GM12878 (cell line): ENCODE measurements at places on chromosomes 6 and 20.

GRCh38 chr20:41654884-41655283, 36.7 kb upstream of the CHD6 start:
- DNase-seq = no peak

DNA sequence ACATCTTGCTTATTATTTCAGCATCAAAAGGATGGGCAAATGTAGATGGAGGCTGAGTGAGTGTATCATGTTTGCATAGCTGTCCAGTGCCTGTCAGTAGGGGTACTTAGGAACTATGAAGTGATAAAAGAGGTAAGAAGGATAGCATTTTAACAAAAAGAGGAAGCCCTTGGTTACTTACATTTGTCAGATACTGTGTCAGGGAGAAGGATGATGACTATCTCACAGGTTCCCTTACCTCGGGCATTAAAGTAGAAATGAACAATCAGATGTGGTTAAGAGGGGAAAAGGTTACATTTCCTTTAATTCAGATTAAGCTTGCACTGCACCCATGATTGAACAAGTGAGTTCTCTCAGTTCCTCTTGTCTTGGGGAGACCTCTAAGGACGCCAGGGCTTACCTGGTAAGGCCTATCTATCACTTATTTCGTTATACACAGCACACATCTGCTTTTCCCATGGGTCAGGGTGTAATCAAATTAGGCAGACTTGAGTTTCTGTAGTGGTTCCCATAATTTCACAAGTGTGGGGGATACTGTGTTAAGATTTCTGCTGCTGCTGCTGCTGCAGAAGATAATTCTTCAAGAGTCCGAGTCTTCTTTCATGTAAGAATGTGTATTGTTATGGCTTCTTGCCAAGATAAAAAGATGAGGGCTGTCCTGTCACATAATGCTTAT, 4.5 kb downstream of the FOXO3 start:
- DNase-seq = peak; percentile 90

GRCh38 chr6:157769776-157770426, 53.1 kb upstream of the SNX9 start:
- no peak for DNase-seq

DNA sequence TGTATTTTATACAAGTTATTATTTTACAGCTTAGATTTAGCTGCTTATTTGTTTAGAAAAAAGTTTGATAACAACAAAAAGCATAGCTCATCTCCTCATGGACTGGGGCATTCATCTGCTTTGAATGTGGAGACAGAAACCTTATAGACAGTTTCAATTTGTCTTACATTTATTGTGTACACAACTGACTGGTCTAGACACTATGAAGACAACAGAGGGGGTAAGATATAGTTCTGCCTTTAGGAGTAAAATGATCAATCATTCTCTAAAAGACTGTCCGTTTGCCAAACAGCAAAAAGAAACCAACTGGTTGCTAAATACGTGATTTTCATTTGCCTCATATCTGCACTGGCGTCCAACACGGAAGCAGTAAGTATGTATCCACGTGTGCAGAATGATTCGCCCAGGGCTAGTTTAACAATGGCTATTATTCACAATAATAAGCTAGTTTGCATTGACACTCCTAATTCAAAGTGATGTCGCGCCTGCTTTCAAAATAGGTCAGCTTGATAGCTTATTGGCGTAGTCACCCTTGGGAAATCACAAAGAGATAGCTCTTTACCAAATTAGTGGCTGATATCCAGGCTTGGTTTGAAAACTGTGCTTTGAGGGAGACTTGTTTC, 153.6 kb downstream of the BMP2 start:
- DNase-seq = no peak

DNA sequence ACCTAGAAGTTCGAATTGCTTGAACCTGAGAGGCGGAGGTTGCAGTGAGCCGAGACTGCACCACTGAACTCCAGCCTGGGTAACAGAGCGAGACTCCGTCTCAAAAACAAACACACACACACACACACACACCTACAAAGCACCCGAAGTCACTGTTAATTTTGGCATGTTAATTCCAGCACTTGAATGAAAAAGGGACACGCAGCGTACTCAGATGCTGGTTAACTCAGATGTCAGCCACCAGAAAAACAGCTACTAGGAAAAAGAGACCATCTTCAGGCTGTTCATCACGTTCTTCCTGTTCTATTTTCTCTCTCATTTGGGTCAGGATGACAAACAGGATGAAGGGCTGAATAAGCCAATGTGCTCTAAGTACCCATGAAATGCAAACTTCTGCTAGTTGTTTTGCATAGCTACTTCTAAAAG, 46.9 kb downstream of the BLOC1S5 start:
- DNase-seq = no peak

DNA sequence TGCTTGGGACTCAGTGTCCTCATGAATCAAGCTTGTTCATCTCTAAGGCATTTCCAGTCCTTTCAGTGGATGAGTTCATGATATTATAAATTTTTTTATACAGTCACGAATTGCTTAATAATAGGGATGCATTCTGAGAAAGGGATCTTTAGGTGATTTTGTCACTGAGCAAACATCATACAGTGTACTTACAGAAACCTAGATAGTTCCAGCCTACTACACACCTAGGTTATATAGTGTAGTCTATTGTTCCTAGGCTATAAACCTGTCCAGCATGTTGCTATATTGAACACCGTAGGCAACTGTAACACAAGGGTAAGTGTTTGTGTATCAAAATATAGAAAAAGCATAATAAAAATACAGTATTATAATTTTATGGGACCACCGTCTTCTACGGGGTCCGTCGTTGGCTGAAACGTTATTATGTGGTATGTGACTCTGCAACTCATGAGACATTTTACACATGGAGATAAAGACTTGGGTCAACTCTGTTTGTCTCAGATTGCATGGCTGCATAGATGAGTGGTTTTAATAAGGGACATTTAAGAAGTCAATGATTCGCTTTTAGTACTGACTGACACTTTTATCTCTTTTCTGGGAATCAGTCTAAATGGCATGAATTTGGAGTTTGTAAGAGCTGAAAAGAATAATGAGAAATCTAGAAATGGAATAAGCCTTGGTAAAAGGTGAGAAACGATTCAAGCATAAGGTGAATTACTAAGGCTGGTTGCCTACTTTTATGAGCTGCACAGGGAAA, 33.2 kb downstream of the CLIC5 start:
- DNase-seq = no peak

GRCh38 chr6:121549736-121550135, 114.3 kb downstream of the GJA1 start:
- no peak for DNase-seq

DNA sequence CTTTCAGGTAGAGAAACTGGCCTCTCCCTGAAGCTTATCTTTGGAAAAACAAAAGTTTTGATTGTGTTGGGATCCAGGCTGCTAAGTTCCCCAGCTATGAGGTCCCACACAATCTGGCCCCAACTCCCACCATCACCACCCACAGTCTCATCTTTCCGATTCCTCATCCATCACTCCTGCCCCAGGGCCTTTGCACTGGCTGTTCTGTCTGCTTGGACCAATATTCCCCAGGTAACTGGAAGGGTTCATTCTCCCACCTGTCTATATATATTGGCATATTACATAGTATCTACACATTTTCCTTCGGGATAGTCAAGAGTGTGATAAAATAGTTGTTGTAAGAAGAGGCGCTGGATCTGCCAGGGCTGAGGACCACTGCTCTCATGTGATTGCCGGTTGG, 52.0 kb downstream of the CPNE5 start:
- no peak for DNase-seq

DNA sequence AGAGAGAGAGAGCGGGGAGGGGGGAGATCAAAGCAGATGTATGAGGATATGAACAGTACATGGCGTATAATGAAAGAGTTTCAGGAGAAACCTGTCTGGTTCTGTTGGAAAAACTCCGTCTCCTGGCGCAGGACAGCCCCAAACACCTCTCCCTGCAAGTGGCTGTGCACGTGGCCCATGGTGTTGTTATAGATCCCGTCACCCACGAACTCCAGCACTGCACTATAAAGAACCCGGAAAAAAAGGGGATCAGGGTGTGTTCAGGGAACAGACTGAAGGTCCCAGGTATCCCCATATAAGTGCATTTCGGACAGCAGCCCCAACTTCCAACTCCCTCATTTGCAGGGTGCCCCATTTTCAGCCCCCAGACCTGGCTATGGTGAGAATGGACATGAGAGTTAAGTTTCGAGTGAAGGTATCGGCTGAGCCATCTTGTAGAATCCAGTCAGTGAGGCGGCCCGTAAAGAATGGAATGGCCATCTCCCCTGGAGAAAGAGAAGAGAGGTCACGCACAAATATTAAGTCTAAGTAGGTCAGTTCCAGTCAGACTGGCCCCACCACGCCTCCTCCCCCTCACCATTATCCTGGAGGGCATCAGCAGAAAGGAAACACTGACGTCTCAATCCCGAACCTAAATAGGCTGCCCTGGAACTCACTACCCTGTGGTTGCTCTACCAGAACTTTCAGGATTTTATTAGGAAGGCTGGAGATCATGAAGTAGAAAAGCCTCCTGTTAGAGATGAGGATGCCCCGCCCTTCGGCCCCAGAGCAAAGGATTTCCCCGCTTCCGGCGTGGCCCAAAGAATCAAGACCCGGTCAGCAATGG, 1.3 kb downstream of the TAP1 start:
- DNase-seq = no peak

DNA sequence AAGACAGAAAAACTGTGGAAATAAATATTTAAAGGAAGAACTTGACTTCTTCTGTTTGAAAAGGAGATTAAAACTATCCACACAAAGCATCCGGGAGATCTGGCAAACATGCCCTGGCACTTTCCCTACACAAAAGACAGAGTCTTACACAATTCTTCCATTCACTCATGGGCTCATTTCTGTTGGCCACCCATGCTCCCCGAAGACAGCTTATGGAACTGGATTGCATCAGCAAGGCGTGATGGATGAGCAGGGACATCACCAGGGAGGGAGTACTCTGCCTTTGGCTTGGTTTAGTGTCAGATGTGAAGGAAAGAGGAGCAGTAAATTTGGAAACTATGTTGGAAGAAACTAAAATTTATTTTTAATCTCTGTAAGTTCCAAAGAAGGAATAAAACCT, 379.3 kb downstream of the CD109 start:
- no peak for DNase-seq

- no peak for DNase-seq
Observed at GRCh38 chr6:138278326-138278725, 60.0 kb upstream of the PBOV1 start.

- DNase-seq = no peak
Observed at GRCh38 chr6:125867483-125867942, 76.8 kb downstream of the NCOA7 start.

DNA sequence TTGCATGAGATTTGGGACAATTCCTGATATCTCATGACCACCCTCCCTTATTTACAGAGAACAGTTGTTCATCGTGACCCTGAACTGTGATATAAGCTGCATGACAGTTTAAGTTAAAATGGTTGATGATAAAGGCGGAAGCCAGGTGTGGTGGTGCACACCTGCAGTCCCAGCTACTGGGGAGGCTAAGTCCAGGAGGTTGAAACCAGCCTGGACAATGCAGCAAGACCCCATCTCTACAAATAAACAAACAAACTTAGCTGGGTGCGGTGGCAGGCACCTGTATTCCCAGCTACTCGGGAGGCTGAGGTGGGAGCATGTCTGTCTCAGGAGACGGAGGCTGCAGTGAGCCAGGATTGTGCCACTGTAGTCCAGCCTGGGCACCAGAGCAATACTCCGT, 24.1 kb downstream of the COL20A1 start:
- no peak for DNase-seq

DNA sequence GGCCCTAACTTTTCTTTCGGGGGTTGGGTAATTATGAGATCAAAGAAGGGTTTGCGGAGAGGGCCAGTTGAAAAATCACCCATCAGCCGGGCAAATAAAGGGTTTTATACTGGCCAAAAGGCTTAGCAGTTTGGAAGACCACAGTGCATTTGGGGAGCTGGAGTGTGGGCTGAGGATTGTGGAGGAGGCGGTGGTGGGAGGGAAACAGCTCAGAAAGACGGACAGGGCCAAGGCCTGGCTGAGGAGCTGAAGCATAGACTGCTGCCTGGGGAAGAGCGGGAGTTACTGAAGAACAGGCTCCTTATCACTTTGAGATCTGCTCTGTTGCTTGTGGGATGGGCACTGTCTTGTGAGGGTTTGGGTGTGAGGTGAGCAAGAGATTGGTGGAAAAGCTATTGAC, 144.2 kb downstream of the CARMIL1 start:
- DNase-seq = no peak

- no peak for DNase-seq
Observed at GRCh38 chr20:19211252-19211651, 1.2 kb upstream of the SLC24A3 start.

- DNase-seq = peak; percentile 0
Observed at GRCh38 chr6:160634706-160635105, 29.4 kb downstream of the LPA start.

GRCh38 chr6:117555882-117556498, 46.3 kb downstream of the GOPC start:
- no peak for DNase-seq

GRCh38 chr6:118207947-118208346, 300.9 kb downstream of the SLC35F1 start:
- DNase-seq = no peak

GRCh38 chr6:169533301-169534038, 168.4 kb downstream of the WDR27 start:
- no peak for DNase-seq

DNA sequence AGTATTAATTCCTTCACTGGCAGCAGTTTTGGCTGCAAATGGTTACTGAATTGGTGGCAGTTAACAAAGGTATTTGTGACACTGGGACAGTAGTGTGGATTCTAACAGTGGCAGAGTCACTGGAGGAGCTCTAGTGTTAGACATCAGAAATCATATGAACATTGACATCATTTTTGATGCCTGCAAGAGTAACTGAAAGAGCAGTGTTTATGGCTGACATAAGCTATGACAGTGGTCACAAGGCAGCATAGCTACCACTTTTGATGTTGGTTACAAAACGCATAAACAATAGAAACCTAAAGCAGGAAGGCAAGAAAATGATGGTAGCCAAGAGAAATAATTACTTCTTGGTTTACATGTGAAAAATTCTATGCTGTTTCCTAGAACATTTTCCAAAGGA, 326.7 kb upstream of the MAN1A1 start:
- DNase-seq = no peak

DNA sequence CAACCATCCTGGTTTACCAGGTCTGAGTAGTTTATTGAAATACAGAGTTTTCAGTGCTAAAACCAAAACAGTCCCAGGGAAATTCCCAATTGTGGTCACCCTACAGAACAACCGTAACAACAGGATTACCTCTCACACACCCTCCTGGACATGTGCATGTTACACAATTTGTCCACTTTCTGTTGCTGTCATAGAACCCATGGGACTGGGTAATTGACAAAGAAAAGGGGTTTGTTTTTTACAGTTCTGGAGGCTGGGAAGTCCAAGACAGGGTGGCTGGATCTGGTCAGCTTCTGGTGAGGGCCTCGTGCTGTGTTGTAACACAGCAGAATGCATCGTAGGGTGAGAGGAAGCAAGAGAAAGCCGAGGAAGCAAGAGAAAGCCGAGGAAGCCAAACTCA, 9.1 kb upstream of the ADA start:
- no peak for DNase-seq
